ENCODE measurements at places on chromosomes 5 and 9.

DNA sequence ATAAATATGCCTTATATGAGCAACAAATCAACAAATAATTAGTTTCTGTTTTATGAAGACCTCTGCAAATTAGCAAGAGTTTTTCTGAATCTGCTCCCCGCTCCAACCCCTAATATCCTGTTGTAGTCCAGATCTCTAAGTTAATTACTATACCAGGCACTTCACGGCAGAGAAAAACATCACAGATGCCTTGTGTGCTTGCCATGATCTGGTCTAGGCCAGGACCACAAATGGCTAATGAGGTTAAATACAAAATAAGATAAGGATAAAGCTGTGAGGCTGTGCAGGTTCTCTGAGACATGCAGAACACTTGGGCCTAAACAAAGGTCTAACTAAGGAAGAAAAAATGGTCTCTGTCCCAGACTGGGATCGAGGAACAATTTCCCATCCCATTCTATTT lies 150.8 kb downstream of the SLIT3 start:
- no peak for DNase-seq

- no peak for DNase-seq
Observed at GRCh38 chr5:9658706-9659105, 28.6 kb upstream of the TAS2R1 start.

DNA sequence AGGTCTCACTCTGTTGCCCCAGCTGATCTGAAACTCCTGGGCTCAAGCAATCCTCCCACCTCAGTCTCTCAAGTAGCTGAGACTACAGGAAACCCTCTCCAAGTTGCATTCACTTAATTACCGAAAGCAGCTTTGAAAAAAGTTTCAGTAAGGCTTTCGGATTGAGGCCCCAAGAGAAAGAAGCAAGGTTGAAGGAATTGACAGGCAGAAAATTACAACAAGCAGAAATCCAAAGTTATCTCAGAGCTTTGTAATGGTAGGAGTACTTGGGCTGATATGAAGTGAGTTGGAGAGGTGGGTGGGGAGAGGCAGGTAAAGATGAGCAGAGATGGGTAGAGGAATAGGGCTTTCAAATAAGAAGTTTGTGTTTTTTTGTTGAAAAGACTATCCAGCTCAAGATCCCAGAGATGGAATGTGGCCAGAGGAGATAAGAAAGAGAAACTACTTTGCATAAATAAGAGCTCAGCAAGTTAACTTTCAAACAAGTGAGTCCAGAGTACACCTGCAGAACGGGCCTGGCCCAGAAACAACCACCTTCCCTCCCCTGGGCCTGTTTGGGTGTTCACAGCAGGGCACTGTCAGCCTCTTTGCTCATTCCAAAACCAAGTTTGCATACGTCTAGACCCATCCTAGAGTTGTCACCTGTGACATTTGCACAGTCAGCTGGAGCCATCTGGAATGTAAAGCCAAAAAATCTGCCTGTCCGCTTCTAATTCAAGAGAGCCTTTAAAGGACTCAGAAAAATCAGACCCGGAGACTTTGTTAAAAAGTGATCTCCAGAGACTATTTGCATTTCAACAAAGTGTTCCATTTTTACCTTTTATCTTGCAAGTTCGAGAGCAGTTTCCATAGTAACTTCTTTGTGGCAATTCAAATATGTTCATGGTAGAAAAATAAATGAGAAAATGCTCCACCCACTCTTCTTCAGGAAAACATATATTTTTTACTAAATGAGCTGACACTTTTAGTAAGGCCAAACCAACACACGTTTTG lies 2.2 kb upstream of the CLINT1 start:
- no peak for DNase-seq

- DNase-seq, result no peak
Observed at GRCh38 chr5:109989994-109990722, 300.4 kb downstream of the MAN2A1 start.

Measured in esophagus muscularis mucosa (tissue), 4 donors.